ENCODE measurements at places on chromosomes 11 and 22. TPM values are rescaled to one million over a fixed set of nuclear protein-coding genes. Genes with fewer than 3 reads are reported as not detected.

DNA sequence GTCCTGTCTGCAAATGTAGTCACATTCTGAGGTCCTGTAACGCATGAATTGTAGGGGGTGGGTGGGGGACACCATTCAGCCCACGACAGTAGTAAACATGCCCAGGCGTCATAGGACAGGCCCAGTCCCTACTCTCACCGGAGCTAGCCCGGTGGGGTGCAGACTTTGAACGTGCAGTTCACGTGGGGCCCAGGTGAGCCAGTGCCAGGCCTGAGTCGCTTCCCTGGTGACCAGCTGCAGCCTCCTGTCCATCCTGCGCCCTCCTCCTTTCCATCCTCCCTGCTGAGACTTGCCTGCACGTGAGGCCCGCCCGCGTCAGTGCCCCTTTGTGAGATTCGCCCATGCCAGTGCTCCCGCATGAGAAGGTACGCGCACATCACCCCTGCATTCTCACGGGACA lies 116.8 kb downstream of the WNT7B start:
- H3K36me3 ChIP-seq, result peaks cover 30% of the 10 kb centered on the region
- no peak overlapping the region for H3K4me3 ChIP-seq
- no peaks in the 10 kb centered on the region for H3K27me3 ChIP-seq
- no peak overlapping the region for H3K27ac ChIP-seq
- no peak for DNase-seq
- peaks cover 15% of the 10 kb centered on the region for H3K4me1 ChIP-seq

MPZL2 gene
- total RNA-seq, result 50.6 TPM

MMP1 gene
- total RNA-seq, result not detected

GVQW3 gene
- total RNA-seq, result 12.1 TPM

GRCh38 chr11:68266936-68267880 lies 4.6 kb downstream of the C11orf24 start:
- H3K4me3 ChIP-seq, result no peak overlapping the region
- H3K27me3 ChIP-seq, result no peaks in the 10 kb centered on the region
- peaks cover 42% of the 10 kb centered on the region for H3K4me1 ChIP-seq
- no peak for DNase-seq
- peak overlapping the region; percentile 50 for H3K27ac ChIP-seq

GRCh38 chr11:122363296-122363695 lies 247.3 kb upstream of the BLID start:
- DNase-seq, result no peak
- no peaks in the 10 kb centered on the region for H3K27me3 ChIP-seq
- no peak overlapping the region for H3K4me3 ChIP-seq
- peaks cover 12% of the 10 kb centered on the region for H3K4me1 ChIP-seq

PGR gene
- 4.9 TPM for total RNA-seq

GRCh38 chr22:42844756-42845155 lies 12.3 kb downstream of the ARFGAP3 start:
- no peak for DNase-seq
- H3K36me3 ChIP-seq, result peaks cover 55% of the 10 kb centered on the region
- no peak overlapping the region for H3K27ac ChIP-seq
- H3K4me1 ChIP-seq, result no peaks in the 10 kb centered on the region
- no peaks in the 10 kb centered on the region for H3K27me3 ChIP-seq

GRCh38 chr22:46138058-46138797 lies 12.1 kb upstream of the PPARA start:
- peaks cover 3% of the 10 kb centered on the region for H3K36me3 ChIP-seq
- peaks cover 39% of the 10 kb centered on the region for H3K4me1 ChIP-seq
- H3K27ac ChIP-seq, result no peak overlapping the region
- H3K4me3 ChIP-seq, result no peak overlapping the region

FOXR1 gene
- total RNA-seq, result not detected

DNA sequence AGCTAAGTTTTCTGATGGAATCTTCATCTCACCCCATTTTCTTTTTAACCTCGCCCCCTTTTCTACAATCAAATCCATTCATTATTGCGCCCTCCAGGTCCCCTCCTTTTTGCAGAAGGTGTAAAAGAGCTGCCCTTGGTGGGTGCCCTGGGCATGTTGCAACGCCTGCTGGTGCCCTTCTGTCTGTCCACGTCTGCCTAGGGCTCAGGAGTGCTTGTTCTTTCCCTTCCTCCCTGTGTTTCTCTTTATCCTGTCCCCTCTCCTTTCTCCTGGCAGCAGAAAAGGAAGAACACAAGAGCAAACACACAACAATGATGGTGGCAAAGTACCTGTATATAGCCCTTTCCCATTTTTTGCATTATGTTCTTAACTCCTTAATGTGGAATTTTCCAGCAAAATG lies 6.2 kb upstream of the TLCD5 start:
- no peak overlapping the region for H3K4me3 ChIP-seq
- H3K27ac ChIP-seq, result no peak overlapping the region
- no peak for DNase-seq
- H3K4me1 ChIP-seq, result peaks cover 6% of the 10 kb centered on the region

GRIK4 gene
- 6.1 TPM for total RNA-seq

DNA sequence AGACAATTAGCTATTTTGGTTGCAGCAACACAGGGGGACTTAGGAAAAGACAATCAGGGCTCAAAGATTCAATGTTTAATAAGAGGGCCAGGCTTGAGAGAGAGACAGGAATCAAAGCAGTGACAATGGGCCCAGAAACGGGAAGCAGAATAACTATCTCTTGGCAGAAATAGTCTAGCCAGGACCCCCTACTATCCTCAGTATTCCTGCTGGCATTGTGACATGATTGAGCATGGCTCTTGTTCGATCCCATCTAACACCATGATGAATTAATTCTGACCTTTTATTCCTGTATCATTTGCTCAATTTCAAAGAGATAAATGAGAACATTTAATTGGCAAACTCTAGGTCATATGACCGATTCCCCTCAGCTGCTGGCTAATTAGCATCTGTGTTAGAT lies 12.8 kb upstream of the ANO5 start:
- H3K27ac ChIP-seq, result no peak overlapping the region
- no peaks in the 10 kb centered on the region for H3K27me3 ChIP-seq
- H3K36me3 ChIP-seq, result no peaks in the 10 kb centered on the region
- H3K4me1 ChIP-seq, result no peaks in the 10 kb centered on the region

- no peaks in the 10 kb centered on the region for H3K27me3 ChIP-seq
- H3K27ac ChIP-seq, result no peak overlapping the region
- no peaks in the 10 kb centered on the region for H3K36me3 ChIP-seq
- DNase-seq, result peak; percentile 83
- H3K4me3 ChIP-seq, result no peak overlapping the region
Observed at GRCh38 chr22:29083933-29084591, 11.2 kb downstream of the KREMEN1 start.

APOL1 gene
- 5.3 TPM for total RNA-seq

SSRP1 gene
- 88.0 TPM for total RNA-seq

DNA sequence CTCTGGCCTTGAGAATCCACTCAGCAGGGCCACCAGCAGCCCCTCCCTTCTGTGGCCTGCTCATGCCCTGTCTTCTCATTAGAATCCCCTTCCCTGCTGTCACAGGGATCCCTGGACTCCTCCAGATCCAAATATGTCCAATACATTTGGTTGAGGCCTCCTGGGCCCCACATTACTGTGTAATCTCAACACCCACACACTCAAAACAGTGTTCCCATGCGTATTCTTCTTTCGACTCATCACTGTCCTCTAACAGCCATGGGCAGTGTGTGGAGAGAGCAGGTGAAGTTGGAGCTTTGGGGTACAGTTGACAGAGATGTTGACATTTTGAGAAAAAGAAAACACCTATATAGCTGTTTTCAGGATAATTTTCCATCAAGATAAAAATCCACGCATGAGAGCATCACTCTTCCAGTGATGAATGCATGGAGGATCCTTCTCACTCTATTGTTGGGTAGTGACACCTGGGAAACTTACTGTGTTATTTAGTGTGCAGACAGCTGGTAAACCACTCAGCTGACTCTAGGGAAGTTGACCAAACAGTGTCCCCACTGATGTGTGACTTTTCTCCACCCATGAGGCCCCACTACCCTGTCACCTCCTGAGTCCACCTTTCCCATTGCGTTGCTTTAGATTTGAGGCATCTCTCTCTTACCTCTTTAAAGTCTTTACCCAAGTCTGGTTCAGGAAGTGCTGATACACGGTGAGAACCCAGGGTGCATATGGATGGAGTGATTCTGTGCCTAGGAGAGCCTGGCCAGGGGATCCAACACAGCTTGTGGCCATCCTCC lies 28.7 kb upstream of the VPREB1 start:
- no peak overlapping the region for H3K27ac ChIP-seq
- H3K4me1 ChIP-seq, result peaks cover 4% of the 10 kb centered on the region
- H3K4me3 ChIP-seq, result no peak overlapping the region
- peaks cover 7% of the 10 kb centered on the region for H3K27me3 ChIP-seq

GRCh38 chr11:57493507-57494503 lies 21.7 kb downstream of the SLC43A1 start:
- no peak for DNase-seq
- H3K4me1 ChIP-seq, result peaks cover 7% of the 10 kb centered on the region
- no peaks in the 10 kb centered on the region for H3K36me3 ChIP-seq
- no peak overlapping the region for H3K27ac ChIP-seq
- H3K27me3 ChIP-seq, result no peaks in the 10 kb centered on the region
- no peak overlapping the region for H3K4me3 ChIP-seq

GRCh38 chr11:95714843-95715776 lies 74.5 kb downstream of the FAM76B start:
- H3K27ac ChIP-seq, result no peak overlapping the region
- H3K36me3 ChIP-seq, result no peaks in the 10 kb centered on the region
- H3K4me1 ChIP-seq, result no peaks in the 10 kb centered on the region

- no peak overlapping the region for H3K4me3 ChIP-seq
- H3K27me3 ChIP-seq, result no peaks in the 10 kb centered on the region
- no peak overlapping the region for H3K27ac ChIP-seq
- peaks cover 63% of the 10 kb centered on the region for H3K36me3 ChIP-seq
- H3K4me1 ChIP-seq, result no peaks in the 10 kb centered on the region
Observed at GRCh38 chr11:118497831-118498230, 29.4 kb upstream of the TTC36 start.

DNA sequence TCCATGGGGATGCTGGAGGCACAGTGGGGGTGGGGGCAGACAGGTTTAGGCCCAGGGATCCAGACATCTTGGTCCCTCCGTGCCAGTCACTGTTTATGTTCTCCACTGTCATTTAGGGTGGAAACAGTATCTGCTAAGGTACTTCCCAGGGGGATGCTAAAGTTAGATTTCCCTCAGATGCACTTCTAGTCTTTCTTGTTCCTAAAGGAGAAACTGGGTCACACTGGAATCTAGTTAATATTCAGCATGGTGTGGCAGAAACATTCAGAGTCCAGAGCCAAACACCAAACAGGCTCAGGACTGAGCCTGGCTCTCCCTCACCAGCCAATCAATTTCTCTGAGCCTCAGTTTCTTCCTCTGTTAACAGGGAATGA lies 83.4 kb upstream of the PLET1 start:
- no peak overlapping the region for H3K27ac ChIP-seq
- H3K36me3 ChIP-seq, result no peaks in the 10 kb centered on the region
- DNase-seq, result no peak

DNA sequence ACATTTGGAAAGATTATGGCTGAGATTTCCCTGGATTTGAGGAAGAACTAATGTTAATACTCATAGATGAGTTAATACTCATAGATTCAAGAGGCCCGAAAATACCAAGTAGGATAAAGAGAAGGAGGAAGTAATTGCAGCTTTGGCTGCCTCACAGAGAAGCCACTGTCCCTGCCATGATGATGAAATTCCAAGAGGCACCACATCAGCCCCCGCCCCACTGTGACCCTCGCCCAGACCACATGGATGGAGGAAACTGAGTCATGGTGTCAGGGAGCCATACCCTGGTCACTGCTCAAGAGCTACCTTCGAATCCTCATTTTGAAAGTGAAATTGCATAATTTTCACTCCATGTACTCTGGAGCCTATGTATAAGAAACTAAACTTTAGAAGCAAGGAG lies 92.9 kb upstream of the SLC22A12 start:
- DNase-seq, result no peak
- H3K27ac ChIP-seq, result no peak overlapping the region
- H3K4me1 ChIP-seq, result no peaks in the 10 kb centered on the region
- H3K4me3 ChIP-seq, result no peak overlapping the region
- no peaks in the 10 kb centered on the region for H3K27me3 ChIP-seq

KRTAP5-8 gene
- total RNA-seq, result not detected

C11orf65 gene
- 1.3 TPM for total RNA-seq

AGBL2 gene
- 7.7 TPM for total RNA-seq

DAGLA gene
- total RNA-seq, result 3.9 TPM

DNA sequence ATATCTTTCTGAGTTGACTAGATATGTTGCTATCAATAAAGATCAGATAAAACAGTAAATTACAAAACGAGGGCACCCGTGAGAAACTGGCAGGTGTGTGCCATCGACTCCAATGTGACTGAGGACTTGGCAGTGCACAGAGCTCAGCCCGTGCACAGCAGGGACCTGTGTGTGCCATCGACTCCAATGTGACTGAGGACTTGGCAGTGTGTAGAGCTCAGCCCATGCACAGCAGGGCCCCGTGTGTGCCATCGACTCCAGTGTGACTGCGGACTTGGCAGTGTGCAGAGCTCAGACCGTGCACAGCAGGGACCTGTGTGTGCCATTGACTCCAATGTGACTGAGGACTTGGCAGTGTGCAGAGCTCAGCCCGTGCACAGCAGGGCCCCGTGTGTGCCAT lies 347.2 kb upstream of the B3GAT1 start:
- H3K36me3 ChIP-seq, result peaks cover 2% of the 10 kb centered on the region
- no peaks in the 10 kb centered on the region for H3K27me3 ChIP-seq
- DNase-seq, result no peak
- peaks cover 9% of the 10 kb centered on the region for H3K4me1 ChIP-seq
